ENCODE measurements at places on chromosomes 2 and 18.

- no peak for DNase-seq
Measured at GRCh38 chr2:32904751-32905150, 42.0 kb upstream of the LTBP1 start.

DNA sequence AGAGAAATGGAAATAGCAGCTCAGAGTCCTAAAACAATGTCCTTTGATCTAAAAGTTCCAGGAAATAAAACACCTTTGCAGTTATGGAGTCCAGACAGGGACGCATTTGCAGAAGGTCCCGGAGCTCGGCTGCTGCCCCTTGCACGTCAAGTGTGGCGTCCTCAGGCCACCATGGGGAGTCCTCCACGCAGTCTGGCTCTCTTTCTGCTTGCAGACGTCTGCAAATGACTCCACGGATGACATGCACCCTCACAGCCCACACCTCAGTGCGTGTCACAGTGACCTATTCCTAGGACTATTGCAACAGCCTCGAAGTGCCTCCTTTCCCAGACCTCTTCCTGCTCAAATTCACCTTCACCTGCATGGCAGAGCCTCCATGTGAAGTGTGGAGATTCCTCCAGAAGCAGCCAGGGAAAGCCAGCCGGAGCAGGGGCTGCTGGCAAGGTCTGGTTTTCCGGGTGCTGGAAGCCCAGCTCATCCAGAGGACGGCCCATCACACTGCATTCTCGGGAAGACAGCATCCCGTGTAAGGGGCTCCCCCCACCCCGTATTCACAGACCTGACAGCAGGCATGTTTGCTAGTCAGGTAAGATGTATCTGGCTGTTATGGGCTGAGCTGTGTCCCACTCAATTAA, 137.7 kb downstream of the ASB1 start:
- no peak for DNase-seq

- DNase-seq, result no peak
Measured at GRCh38 chr2:20300656-20301055, 50.0 kb downstream of the PUM2 start.

- no peak for DNase-seq
Measured at GRCh38 chr2:126999106-126999756, 100.5 kb downstream of the TEX51 start.

DNA sequence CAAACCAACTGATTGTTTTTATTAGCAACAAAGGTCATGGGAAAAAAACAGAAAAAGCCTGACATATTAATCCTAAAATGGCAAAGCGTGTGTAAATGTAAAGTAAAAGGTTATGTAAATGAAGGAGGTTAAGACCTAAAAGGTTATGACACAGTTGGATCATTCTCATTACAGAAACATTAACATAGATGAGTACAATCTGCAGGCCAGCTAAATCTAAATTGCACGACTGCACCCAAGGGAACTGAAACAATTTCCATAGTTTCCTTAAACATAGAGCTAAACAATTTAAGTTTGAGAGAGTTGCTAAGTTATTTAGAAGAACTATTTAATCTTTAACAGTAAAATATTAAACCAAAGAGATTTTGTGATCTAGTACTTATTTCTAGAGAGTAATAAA, 151.6 kb upstream of the UBE2E3 start:
- no peak for DNase-seq

DNA sequence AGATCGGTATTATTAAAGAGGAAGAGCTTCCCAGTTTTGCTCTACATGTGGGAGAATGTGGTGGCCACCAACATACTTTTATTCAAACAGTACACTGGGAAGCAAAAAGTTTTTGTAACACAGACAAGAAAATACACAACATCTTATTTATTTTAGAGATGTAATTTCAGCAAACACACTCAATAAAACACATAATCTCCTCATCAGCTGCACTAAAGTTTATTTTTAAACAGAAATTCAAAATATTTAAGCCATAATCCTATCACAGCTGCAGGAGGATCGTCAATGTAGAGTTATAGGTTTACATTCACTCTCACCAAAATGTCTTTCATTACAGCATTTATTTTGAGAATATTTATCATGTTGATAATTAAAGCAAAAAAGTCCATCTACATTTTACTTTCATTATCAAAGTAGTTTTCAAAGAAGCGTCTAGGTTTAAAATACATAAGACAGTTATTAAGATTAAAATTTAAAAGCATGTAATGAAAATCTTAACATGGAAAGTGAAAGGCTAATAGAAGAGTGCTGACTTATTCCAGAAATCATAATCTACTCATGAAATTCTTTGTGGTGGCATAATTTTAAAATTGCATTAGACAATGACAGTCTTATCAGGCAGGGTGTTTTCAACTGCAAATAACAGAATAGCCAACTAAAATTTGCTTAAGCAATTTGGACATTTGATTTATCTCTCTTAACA, 61.0 kb downstream of the ANKRD44 start:
- DNase-seq, result no peak
